ENCODE measurements at places on chromosomes 11 and 22. TPM values are rescaled to one million over a fixed set of nuclear protein-coding genes. Genes with fewer than 3 reads are reported as not detected.
A peak's percentile ranks its signal among the peaks of the same experiment; 100 is the strongest.

GRCh38 chr11:86117712-86118063 is 48.8 kb upstream of the PICALM start:
- DNase-seq, result no peak

OLFML1 gene
- not detected for total RNA-seq

MPEG1 gene
- total RNA-seq, result not detected

ANO5 gene
- not detected for total RNA-seq

DNA sequence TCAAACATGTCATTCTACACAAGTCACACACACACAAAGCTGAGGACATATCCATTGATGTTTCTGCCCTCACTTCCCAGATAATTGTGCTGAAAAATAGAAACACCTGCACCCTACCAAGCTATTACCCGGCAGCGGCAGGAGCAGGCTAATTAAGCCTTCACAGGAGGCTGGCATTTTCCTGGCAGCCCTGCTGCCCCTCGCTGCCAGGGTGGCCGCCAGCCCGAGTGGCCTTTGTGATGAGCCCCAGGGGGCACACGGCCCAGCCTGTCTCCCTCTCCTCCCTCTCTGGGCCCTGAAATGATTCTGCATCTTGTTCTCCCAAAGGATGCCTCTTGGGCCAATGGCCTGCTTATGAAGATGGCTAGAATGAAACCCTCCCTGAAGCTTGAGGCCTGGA is 76.2 kb upstream of the TP53I11 start:
- no peak for DNase-seq

GRCh38 chr11:69541001-69541285 is 59.5 kb downstream of the LINC01488 start:
- DNase-seq, result no peak

DNA sequence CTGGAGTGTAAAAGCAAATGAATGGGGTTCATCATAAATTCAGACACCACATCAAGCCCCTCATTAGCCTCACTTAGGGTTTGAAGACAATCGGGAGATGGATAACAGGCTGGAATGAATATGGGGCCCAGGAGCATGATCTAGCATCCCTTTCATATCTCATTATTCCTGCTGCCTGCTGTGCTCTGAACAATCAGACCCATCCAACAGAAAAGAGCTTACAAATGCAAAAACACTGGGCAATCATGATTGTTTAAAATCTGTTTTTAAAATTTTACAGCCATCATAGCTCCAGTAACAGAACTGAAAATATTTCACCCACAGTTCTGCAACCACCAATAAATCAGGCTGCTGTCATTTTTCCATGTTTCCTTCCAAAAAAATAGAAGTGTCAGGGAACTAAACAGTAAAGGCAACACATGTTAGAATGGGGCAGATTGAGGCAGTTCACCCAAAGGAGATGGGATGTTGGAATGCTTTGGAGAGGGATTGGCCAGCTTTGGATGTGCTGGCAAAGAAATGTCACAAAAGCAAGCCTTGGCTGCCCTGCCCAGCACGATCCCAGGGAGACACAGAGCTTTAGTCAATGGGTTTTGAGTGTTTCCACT is 47.8 kb upstream of the BMAL1 start:
- no peak for DNase-seq

INPP5J gene
- total RNA-seq, result 0.06 TPM

DEFB131B gene
- total RNA-seq, result not detected

DNA sequence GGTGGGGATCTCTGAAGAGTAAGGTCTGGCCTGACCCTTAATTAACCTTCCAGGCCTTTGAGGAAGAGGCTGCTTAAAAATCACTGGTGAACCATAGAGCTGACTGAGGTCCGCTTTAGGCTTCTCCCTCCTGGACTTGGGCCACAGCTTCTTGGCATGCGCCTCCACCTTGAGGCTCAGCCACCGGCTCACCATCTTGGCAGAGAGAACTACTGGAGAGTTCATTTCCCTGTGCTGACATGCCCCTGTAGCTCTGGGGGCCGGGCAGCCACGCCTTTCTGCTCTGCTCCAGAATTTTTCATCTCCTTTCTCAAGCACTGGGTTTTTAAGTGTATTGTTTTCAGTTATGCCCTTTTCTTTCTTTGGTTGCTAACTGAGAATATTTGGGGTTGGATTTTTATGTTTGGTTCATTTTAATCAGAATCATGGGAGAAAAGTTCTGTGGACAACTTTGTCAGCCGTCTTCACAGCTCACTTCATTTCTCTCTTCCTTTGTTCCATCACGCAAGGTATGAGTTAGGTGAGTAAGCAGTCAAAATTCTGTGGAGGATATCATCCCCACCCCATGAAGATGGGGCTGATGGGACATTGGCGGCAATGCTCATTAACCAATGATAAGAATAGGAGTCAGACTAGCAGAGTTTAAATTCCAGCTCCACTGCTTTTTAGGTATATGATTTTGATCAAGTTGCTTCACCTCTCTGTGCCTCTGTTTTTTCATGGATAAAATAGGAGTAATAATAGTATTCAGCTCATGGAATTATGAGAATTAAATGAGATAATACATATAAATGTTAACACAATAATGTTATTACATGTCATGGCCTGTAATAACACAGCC is 103.9 kb downstream of the DBX1 start:
- DNase-seq, result no peak

- no peak for DNase-seq
These were observed 4.1 kb downstream of the CHRM4 start for GRCh38 chr11:46387456-46387855.

DNA sequence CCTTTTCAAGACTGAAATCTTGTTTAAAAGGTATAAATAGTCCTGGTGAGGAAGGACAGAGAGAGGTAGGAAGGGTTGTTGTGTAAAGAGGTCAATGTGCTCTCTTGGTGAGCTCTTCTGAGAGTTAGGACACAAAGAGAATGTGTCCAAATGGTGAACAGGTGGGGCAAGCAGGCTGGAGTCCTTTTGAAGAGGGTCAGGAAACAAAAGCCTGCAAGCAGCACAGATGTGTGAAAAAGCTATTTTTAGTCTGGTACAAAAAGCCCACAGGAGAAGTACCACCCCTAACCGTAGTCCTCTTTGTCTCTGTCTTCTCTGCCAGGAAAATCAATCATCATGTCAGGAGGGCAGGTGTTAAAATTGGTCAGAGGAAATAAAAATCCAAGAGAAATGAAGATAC is 54.4 kb upstream of the SYN3 start:
- no peak for DNase-seq

- DNase-seq, result peak; percentile 62
These were observed 66.5 kb downstream of the CCDC34 start for GRCh38 chr11:27296497-27296896.

DNA sequence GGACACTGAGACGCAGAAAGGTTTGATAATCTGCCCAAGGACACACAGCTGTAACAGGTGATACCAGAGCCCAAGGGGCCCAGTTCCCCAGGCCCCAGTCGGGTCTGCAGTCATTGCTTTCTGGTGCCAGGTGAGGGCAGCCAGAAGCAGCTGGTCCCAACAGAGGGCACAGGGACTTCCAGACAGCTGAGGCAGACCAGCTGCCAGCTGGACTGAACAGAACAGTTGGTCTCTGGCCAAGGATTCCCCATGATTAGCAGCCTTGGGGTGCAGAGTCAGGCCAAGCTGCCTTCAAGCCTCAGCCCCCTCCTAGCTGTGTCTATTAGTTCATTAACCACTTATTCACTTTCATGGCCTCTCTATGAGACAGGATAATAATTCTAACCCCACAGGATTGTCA is 105.6 kb downstream of the RRAS2 start:
- DNase-seq, result peak; percentile 64

DNA sequence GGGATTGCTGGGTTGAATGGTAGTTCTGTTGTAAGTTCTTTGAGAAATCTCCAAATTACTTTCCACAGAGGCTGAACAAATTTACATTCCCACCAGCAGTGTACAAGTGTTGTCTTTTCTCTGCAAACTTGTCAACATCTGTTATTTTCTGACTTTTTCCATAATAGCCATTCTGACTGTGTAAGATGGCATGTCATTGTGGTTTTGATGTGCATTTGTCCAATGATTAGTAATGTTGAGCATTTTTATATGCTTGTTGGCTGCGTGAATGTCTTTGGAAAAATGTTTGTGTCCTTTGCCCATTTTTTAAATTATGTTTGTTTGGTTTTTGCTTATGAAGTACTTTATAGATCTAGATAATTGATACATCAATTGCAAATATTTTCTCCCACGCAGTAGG is 1025.0 kb downstream of the JRKL start:
- DNase-seq, result no peak

DNA sequence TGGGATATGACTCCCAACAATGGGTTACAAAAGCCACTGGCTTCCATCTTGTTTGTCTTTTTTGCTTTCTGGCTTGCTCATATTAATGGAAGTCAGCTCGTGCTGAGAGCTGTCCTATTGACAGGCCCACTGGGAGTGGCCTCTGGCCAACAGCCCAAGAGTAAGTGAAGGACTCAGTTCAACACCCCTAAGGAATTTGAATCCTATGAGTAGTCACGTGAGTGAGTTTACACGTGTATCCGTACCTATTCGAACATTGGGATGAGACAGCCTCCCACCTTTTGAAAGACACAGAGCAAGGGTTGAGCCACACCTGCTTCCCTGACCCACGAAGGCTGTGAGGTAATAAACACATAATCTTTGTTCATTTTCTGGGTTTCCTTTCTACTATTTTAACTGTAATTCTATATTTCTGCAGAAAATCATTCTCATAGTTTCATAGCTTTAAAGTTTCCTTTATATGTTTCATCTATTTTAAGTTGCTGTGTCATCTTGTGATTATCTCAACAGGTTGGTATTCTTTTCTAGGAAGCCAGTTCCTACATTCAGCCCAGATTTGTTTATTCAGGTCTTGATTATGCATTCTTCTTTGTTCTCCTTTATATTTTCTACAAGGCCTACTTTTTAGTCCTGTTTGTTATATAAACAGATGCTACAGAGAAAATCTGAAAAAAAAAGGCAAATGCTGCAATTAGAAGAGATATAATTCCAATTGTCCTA is 802.3 kb downstream of the CNTN5 start:
- peak; percentile 56 for DNase-seq

GRCh38 chr22:45880716-45881523 is 96.0 kb downstream of the WNT7B start:
- no peak for DNase-seq

DNA sequence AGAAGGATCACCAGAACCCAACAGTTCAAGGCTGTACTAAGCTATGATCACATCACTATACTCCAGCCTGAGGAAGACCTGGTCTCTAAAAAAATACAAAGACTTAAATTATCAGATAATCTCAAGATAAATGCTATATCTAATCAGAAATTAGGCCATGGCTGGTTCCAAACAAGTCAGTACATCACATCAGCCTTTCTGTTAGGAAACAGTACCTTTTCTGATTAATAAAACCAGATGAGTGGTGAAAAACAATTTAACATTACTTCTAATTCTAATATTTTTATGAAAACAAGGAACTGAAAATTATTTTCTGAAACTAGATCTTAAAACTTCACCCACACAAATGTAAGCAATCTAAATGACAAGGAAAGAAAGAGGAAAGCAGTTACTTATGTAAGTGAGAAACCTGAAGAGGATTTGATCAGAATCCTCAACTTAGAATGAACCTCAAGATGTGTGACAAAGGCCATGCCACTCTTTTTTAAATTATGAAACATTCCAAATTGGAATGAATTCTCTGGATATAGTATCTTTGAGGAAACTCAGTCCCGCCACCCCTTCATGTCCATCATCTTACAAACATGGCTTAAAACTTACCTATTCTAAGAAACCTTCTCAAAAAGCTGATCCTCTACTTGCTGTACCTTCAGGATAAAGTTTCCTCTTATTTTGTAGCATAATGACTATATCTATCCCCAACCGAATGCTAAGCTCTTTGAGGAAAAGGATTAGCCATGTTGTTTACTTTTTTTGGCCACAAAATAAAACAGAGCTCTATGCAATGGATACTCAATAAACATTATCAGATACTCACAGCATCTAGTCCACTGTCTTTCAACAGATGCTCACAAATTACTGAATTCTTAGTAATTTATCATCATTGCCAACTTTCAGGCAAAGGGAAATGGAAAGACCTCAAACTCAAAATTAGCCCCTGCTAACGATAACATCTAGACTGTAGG is 132.0 kb downstream of the MRTFA start:
- DNase-seq, result no peak

CTR9 gene
- 20.5 TPM for total RNA-seq

FOLR3 gene
- total RNA-seq, result not detected

- DNase-seq, result no peak
These were observed 4.9 kb upstream of the LINC01488 start for GRCh38 chr11:69476509-69476961.

- DNase-seq, result no peak
These were observed 18.3 kb downstream of the SUN2 start for GRCh38 chr22:38737302-38738060.

- DNase-seq, result no peak
These were observed 95.5 kb downstream of the LUZP2 start for GRCh38 chr11:24592360-24592759.

DNA sequence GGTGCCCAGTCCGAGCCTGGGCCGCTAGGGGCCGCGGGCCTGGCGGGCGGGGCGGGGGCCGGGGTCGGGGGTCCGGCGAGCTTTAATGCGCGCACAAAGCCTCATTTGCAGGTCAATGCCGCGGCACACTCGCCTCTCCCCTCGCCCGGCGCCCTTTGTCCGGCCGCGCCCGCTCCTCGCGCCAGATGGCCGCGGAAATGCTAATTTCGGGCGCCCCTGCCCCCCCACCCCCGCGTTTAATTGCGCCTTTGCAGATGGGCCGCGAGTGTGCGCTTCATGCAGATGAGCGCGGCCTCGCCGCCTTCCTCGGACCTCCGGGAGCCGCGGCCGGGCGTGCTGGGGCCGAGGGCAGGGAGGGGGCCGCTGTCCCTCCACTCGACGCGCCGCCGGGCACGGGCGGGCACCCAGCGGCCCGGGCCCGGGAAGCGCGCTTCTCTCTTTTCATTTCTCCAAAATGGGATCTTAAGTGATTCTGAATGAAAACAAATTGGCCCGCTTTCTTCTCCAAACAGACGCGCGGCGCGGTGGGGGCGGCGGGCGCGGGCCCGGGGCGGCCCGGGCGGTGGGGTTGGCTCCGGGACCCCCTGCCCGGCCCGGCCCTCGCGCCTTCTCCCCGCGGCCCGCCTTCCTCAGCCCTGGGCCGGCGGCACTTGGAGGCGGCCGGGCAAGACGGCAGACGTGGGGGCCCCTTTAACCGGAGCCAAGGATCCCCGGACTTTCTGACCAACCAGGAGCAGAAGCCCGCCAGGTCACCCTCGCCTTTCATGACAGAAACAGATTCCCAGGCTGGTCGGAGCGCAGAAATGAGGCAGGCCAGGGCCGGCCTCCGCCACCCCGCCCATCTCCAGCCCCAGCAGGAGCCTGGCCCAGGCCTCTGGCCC is 22.9 kb downstream of the CDKN1C start:
- DNase-seq, result no peak

HEPN1 gene
- total RNA-seq, result not detected

Measured in LHCN-M2 (cell line).